Fibroblast of lung (primary cell): ENCODE measurements at places on chromosomes 5 and 9. TPM values are rescaled to one million over a fixed set of nuclear protein-coding genes. Genes with fewer than 3 reads are reported as not detected.

GRCh38 chr9:114957558-114957957 is 27.2 kb upstream of the TNFSF8 start:
- peaks cover 9% of the 10 kb centered on the region for H3K4me1 ChIP-seq
- no peak overlapping the region for H3K27ac ChIP-seq
- H3K4me3 ChIP-seq = no peak overlapping the region
- H3K36me3 ChIP-seq = no peaks in the 10 kb centered on the region
- DNase-seq = no peak

DNA sequence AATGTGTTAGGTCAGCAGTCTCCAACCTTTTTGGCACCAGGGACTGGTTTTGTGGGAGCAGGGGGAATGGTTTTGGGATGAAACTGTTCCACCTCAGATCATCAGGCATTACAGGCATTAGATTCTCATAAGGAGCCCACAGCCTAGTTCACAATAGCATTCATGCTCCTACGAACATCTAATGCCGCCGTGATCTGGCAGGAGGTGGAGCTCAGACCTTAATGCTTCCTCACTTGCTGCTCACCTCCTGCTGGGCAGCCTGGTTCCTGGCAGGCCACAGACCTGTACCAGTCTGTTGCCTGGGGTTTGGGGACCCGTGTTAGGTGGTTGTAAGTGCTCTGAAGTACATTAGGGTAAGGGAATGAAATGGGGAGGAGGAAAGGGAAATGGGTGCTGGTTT is 9.7 kb upstream of the CTNNA1 start:
- DNase-seq = peak; percentile 17
- no peaks in the 10 kb centered on the region for H3K27me3 ChIP-seq
- H3K4me1 ChIP-seq = peaks cover 2% of the 10 kb centered on the region
- no peak overlapping the region for H3K27ac ChIP-seq
- H3K4me3 ChIP-seq = no peak overlapping the region
- no peaks in the 10 kb centered on the region for H3K36me3 ChIP-seq

DNA sequence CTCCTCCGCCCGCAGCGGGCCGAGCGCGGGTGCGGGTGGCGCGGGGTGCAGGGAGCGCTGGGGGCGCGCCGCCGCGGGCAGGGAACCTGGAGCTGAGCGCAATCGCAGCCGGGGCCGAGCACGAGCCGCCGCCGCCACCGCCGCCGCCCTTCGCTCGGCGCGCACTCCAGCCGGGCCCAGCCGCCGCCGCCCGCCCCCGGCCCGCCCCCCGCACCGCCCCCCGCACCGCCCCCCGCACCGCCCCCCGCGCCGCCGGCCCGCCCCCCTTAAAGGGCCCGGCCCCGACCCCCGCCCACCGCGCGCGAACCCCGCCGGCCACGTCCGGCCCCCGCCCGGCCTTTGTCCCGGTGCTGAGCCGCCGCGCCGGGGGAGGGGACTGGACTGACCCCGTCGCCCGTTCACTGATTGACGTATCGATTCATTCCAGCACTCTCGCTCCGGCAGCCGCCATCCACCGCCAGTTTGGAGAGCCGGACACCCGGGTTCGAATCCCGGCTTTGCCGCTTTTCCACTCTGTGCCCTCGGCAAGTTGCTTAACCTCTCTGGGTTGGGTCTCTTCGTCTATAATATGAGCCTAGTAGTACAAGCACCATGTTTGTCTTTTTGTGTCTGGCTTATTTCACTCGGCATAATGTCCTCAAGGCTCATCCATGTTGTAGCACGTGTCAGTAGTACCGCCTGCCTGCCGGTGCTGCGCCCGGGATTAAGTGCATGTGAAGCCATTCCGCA is at the start of gene SH3PXD2B:
Gene SH3PXD2B, minus strand, starts transcription at position 168 of the 729 bp plus-strand sequence. CDS start 173 bp downstream, outside the sequence.
- H3K27ac ChIP-seq = peak within 1 kb of the TSS; percentile 75
- peaks cover 26% of the 10 kb centered on the region for H3K4me1 ChIP-seq
- peak within 1 kb of the TSS; percentile 98 for H3K4me3 ChIP-seq
- no peaks in the 10 kb centered on the region for H3K36me3 ChIP-seq
- DNase-seq = peak; percentile 77
- no peaks in the 10 kb centered on the region for H3K27me3 ChIP-seq

DNA sequence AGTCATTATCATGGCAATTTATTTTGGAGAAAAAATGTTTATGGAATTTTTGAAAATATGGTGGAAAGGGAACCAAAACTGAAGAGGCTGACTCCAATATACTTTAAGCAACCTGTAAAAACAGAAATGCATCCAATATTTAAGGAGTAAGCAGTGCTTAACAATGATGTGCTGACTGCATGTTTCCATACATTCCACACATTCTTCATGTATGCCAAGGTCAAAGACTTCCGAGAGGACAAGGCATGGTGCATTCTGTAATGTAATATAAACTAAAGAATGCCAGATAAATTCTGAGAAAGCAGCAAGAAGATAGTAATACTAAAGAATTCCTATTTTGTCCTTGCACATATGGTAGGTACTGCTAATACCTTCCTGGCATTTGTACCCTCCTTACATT is 2015.9 kb upstream of the CDH9 start:
- no peak overlapping the region for H3K4me3 ChIP-seq
- no peak for DNase-seq
- no peaks in the 10 kb centered on the region for H3K4me1 ChIP-seq
- H3K36me3 ChIP-seq = no peaks in the 10 kb centered on the region
- H3K27ac ChIP-seq = no peak overlapping the region
- H3K27me3 ChIP-seq = no peaks in the 10 kb centered on the region

- H3K4me3 ChIP-seq = no peak overlapping the region
- no peaks in the 10 kb centered on the region for H3K27me3 ChIP-seq
- no peak overlapping the region for H3K27ac ChIP-seq
- H3K36me3 ChIP-seq = no peaks in the 10 kb centered on the region
- DNase-seq = no peak
Observed at GRCh38 chr5:136108180-136108611, 24.4 kb upstream of the SMAD5 start.

DNA sequence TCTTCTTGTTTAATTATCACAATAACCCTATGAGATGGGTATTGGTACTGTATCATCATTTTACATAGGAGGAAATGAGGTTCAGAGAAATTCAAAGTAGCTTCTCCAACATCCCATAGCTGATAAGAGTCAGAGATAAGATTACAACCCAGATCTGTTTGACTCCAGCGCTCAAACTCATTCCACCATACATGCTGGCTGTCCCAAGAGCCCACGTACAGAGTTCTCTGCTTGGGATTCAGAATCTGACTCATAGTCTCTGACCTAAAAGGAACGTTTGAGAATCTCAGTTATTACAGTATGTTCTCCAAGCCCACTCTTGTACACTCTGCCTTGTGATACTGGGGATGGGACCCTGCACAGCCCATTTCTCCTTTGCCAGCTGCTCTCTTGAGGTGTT is 90.2 kb downstream of the TMEM215 start:
- H3K4me1 ChIP-seq = no peaks in the 10 kb centered on the region
- no peaks in the 10 kb centered on the region for H3K36me3 ChIP-seq
- DNase-seq = no peak
- H3K27ac ChIP-seq = no peak overlapping the region
- no peaks in the 10 kb centered on the region for H3K27me3 ChIP-seq
- H3K4me3 ChIP-seq = no peak overlapping the region

GRCh38 chr5:55672477-55672911 is 39.6 kb downstream of the SLC38A9 start:
- H3K4me3 ChIP-seq = no peak overlapping the region
- DNase-seq = peak; percentile 55
- peaks cover 2% of the 10 kb centered on the region for H3K4me1 ChIP-seq
- no peaks in the 10 kb centered on the region for H3K27me3 ChIP-seq
- H3K36me3 ChIP-seq = no peaks in the 10 kb centered on the region
- H3K27ac ChIP-seq = no peak overlapping the region

DNA sequence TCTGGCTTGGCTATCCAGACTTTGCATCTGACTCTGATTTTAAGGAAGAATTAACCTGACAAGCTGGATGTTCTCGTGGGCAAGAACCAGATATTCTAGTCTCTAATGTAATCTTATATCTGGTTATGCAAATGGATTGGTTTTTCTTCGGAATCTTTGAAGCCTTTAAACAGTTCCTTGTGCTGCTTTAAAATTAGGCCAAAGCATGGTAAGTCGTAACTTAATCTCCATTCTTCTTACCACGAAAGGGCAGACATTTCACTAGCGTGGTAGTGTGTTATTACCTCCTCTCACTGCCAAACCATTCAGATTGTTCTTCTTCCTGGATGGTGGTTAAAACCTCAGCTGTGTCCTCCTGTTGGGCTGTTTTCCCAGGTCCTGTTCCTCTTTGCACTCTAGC is 34.1 kb upstream of the TTC23L start:
- DNase-seq = peak; percentile 70
- no peaks in the 10 kb centered on the region for H3K27me3 ChIP-seq
- H3K36me3 ChIP-seq = peaks cover 18% of the 10 kb centered on the region
- H3K4me1 ChIP-seq = no peaks in the 10 kb centered on the region
- no peak overlapping the region for H3K4me3 ChIP-seq

DNA sequence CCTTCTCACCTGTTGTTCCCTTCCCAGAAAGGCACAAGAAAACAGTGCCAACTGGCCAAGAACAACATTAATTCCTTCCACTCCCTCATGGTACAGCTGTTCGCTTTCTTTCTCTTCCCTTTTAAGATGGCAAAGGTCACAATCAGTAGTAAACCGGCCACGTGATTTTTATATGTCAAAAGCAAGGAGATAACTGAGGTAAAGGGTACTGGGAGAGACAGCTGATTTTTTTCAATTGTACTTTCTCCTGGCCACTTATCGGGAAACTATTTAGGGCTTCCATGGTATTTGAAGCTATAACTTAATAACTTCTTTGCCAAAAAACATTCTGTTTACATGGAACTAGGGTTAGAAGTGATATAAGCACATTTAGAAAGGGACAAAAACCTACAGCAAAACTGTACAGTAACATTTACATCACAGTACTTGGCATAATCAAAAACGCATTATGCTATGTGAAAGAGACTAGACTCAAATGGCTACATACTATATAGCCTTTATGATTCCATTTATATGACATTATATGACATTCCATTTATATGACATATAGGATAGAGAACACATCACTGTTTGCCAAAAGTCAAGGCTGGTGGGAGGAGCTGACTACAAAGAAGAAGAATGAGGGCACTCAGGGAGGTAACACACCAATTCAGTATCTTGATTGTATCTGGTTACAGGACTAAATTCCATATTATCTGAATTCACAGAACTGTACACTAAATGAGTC is 24.8 kb downstream of the PLPP1 start:
- H3K27ac ChIP-seq = no peak overlapping the region
- no peaks in the 10 kb centered on the region for H3K27me3 ChIP-seq
- DNase-seq = peak; percentile 54
- no peaks in the 10 kb centered on the region for H3K36me3 ChIP-seq
- no peak overlapping the region for H3K4me3 ChIP-seq

GRCh38 chr9:127877566-127877998 is at the start of gene AK1:
TSS of gene AK1 (minus strand) at chr9:127877675. CDS start at chr9:127874617, 3,058 bp downstream.
- peak within 1 kb of the TSS; percentile 76 for H3K4me3 ChIP-seq

DNA sequence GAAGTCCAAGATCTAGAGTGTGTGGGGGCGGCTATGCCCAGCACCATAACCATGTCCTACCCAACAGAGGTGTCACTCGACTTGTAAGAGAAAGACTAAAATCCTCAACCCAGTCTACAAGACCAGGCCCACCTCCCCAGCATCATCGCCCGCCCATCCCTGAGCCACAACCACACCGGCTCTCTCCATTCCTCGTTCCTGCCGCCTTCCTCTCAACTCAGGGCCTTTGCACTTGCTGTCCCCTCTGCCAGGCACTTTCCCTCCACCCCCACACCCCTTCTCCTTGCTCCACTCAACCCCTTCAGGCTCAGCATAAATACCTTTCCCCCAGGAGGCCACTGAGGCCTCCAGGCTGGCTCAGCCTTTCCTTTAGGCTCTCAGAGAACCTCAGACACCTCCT is 69.3 kb downstream of the PAX5 start:
- H3K36me3 ChIP-seq = no peaks in the 10 kb centered on the region
- peaks cover 18% of the 10 kb centered on the region for H3K27me3 ChIP-seq
- H3K27ac ChIP-seq = no peak overlapping the region
- no peak overlapping the region for H3K4me3 ChIP-seq
- no peaks in the 10 kb centered on the region for H3K4me1 ChIP-seq
- no peak for DNase-seq

DNA sequence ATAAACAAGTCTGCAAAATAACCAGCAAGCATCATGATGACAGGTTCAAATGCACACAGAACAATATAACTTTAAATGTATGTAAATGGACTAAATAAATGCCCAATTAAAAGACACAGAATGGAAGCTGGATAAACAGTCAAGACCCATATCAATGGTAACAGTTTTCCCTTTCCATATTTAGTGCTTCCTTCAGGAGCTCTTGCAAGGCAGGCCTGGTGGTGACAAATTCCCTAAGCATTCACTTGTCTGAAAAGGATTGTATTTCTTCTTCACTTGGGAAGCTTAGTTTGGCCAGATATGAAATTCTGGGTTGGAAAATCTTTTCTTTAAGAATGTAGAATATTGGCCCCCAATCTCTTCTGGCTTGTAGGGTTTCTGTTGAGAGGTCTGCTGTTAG is 120.2 kb upstream of the RASA1 start:
- H3K27ac ChIP-seq = no peak overlapping the region
- no peaks in the 10 kb centered on the region for H3K27me3 ChIP-seq
- no peak for DNase-seq

DNA sequence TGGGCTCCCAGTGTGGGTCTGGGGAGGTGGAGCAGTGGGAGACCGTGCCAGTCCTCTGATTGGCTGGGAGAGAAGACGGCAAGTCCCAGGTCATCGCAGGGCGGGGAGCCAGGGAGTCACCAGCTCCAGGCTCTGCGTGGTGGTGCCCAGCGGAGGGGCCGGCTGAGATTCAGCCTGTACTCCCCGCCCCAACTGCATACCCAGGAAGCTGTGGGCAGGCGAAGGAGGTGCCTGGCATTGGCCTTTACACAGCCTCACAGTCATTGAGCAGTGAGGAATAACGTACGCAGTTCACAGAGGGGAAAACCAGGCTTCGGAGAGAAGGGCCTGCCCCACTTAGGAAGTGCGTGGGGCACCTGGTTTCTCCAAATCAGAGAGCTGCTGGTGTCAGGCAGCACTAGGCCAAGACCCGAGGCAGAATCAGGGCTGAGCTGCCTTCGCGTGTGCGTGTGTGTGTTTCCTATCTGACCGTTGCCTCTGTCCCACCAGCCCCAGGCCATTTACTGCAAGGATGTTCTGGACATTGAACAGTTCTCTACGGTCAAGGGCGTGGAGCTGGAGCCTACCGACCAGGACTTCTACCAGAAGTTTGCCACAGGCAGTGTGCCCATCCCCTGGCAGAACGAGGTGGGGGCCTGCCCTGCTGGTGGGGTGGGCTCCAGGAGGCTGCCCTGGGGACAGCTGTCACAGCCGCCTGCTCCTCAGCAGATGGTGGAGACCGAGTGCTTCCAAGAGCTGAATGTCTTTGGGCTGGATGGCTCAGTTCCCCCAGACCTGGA is 6.2 kb upstream of the PRR7 start:
- H3K4me3 ChIP-seq = no peak overlapping the region
- no peak for DNase-seq
- H3K4me1 ChIP-seq = no peaks in the 10 kb centered on the region
- no peak overlapping the region for H3K27ac ChIP-seq

The RGS3 gene
- 48.1 and 58.4 TPM in 2 replicates for polyA plus RNA-seq

The ARL14EPL gene
- polyA plus RNA-seq = not detected in 2 replicates

The TERT gene
- not detected in 2 replicates for polyA plus RNA-seq

The RAB14 gene
- 46.6 and 52.3 TPM in 2 replicates for polyA plus RNA-seq

The SLC25A2 gene
- polyA plus RNA-seq = not detected in 2 replicates

The CCL19 gene
- not detected in 2 replicates for polyA plus RNA-seq

The TLR4 gene
- polyA plus RNA-seq = 1.0 and 2.2 TPM in 2 replicates

The CAPSL gene
- 0.73 and 0.96 TPM in 2 replicates for polyA plus RNA-seq

The POLE3 gene
- 45.9 and 68.5 TPM in 2 replicates for polyA plus RNA-seq
